ENCODE measurements at places on chromosomes 7 and 10. TPM values are rescaled to one million over a fixed set of nuclear protein-coding genes. Genes with fewer than 3 reads are reported as not detected.

The ZNF804B gene
- total RNA-seq: not detected

The AGR2 gene
- 147 TPM for total RNA-seq

The UTF1 gene
- not detected for total RNA-seq

The GPR26 gene
- total RNA-seq: not detected

The BMPER gene
- not detected for total RNA-seq

The LIPN gene
- total RNA-seq: not detected

The GCC1 gene
- 19.1 TPM for total RNA-seq

The MEIG1 gene
- 0.54 TPM for total RNA-seq

The UPF2 gene
- total RNA-seq: 19.1 TPM

The TEX36 gene
- not detected for total RNA-seq

The LIPM gene
- not detected for total RNA-seq
